Caki2 (cell line): ENCODE measurements at places on chromosomes 3 and 15. TPM values are rescaled to one million over a fixed set of nuclear protein-coding genes. Genes with fewer than 3 reads are reported as not detected.

The HACL1 gene
- total RNA-seq: 7.9 and 10.9 TPM in 2 replicates

The THRB gene
- 2.8 and 13.5 TPM in 2 replicates for total RNA-seq

The CPNE9 gene
- not detected in 2 replicates for total RNA-seq

The C3orf85 gene
- not detected in 2 replicates for total RNA-seq

The KLF13 gene
- 43.1 and 49.7 TPM in 2 replicates for total RNA-seq

The SEMA3G gene
- total RNA-seq: 0.17 TPM in 1 of 2 replicates, not detected in the other

The SPATA12 gene
- total RNA-seq: 0.43 and 1.0 TPM in 2 replicates

DNA sequence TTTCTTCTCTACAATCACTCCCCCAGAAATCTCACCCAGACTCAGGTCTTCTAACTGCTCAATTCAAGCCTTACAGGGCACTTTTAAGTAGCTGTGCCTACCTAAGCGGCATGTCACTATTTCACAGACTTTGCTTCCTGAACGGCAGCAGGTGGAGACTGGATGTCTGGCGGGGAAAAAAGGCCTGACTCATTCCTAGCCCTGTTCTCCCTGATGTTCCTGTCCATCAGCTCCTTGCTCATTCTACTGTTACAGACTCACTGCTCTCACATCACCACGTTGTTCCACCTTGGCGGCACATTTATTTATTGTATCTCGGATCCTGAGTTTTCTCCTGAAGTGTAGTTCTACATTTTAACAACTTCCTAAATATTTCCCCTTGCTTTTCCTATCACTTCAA lies 52.6 kb upstream of the ATP11B start:
- peak; percentile 76 for DNase-seq

DNA sequence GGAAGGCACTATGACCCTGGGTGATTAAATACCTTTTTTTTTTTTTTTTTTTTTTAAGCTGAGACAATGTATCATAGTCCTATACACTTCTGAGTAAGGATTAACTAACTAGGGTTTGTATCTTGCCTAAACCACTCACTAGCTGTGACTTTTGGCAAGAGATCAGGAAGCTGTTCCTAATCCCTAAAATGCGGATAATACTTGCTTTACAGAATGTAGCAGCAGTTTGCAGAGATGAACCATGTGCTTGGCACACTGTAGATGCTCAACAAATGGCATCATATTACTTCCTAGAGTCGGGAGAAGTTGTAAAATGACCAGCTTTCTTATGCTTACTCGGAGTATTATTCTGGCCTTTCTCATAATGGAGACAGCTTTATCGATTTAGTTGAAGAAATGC lies 25.6 kb upstream of the PYGO1 start:
- no peak for DNase-seq

DNA sequence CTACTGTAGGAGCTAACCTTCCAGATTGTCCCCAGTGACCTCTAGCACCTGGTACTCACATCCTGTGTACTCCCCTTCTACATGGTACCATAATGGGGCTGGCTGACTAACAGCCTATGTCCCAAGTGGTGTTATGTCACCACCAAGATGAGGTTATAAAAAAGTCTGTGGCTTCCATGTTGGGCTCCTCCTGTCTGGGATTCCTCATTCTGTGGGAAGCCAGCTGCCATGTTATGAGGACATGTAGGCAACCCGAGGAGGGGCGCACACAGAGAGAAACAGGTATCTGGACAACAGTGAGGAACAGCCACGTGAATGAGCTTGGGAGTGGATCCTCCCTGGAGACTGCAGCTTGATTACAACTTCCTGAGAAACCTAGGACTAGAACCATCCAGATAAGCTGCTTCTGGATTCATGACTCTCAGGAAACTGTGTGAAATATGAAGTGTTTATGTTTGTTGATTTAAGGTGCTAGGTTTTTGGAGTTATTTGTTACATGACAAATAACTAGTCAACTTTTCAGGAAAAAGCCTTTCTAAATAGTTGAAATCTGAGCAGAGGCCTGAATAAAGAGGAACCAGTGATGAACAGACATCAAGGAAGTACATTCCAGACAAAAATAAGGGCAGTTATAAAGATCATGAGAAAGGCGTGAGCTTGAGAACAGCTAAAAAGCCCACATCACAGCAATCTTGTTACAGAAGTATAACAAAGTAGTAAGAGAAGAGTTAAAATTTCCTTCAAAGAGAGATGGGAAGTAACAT lies 21.7 kb downstream of the GOLIM4 start:
- DNase-seq: no peak

GRCh38 chr3:101509281-101509680 lies 3.7 kb downstream of the SENP7 start:
- no peak for DNase-seq

DNA sequence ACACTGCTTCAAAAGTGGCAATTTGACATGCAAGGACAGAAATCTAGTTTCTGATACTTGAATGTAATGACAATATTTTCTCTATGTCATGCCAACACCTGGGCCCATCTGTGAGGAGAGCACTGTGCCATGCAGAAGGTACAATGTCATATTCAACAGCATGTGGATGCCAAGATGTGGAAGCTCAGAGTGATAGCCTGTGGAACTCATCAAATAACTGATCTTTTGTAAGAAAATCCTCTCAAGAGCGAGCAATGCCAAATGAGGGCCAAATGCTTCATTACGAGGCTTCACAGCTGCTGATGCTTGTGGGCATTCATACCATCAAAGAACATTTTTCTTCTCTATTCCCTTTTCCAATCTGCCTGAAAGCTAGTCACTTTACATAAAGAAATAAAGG lies 95.1 kb downstream of the ROBO1 start:
- DNase-seq: no peak

- no peak for DNase-seq
Measured at GRCh38 chr3:45464336-45465170, 76.2 kb downstream of the LARS2 start.

DNA sequence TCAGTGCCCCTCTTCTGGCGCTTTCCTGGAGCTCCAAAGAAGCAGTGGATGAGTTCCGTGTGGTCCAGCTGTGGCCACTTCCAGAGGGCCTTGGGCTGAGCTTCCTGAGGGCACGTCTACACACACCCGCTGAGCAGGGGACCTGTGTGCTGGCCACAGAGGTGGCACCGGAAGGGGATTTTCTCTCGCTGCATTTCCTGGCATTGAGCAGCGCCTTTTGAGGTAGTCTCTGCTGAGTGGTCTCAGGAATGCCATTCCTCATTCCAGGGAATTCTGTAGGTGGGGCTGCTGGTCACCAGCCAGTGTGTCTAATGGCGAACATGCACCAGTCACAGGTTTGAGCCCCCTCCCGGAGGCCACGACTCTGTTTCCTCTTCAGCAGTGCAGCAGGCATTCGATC lies 48.1 kb downstream of the AMOTL2 start:
- DNase-seq: peak; percentile 79

- no peak for DNase-seq
Measured at GRCh38 chr3:4756057-4756775, 223.0 kb upstream of the BHLHE40 start.

- DNase-seq: no peak
Measured at GRCh38 chr3:4841776-4842440, 137.3 kb upstream of the BHLHE40 start.
